ENCODE measurements at places on chromosomes 2 and 18. TPM values are rescaled to one million over a fixed set of nuclear protein-coding genes. Genes with fewer than 3 reads are reported as not detected.

DNA sequence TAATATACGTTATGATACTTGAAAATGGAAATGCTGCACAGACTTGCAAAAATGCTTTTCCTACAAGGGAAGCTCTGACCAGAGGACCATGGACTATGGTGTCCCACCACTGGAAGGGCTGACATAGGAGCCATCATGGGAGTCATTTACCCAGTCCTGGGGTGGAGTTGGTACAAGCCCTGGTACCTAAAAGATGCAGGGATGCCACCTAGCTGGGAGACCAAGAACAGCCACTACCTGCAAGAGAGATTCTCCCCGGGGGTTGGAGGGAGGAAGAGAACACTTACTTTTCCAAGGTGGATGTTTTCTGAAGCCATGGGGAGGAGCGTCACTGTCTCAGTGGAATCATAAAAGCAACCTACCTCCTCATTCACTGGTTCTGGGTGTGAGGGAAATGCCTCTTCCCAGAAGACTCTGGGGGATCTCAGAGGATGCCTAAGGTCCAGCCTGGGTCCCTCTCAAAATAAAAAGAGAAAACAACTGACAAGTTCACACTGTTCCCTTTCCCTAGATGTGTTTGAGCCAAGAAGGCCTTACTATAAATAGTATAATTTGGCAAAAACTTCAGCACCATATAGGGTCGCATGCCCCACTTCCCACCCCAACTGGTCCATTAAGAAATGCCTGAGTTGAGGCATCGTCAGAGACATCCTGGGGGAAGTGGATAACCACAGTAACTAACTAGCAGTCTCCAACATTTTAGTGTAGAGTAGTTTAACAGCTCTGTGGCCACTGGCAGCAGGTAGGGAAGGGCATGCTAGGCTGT is 39.9 kb downstream of the REEP1 start:
- no peak for DNase-seq

- peak; percentile 16 for DNase-seq
Measured at GRCh38 chr2:122019724-122020123, 264.3 kb downstream of the TSN start.

Gene RAD51AP2
- total RNA-seq: not detected

Gene SH3BP4
- 35.0 TPM for total RNA-seq

Gene FOXD4L1
- total RNA-seq: 0.92 TPM

- DNase-seq: no peak
Measured at GRCh38 chr2:8134985-8135682, 546.7 kb upstream of the ID2 start.

Measured in Calu3 (cell line).